Cardiac septum (tissue), 1 donor: ENCODE measurements at places on chromosomes 7 and 10.

GRCh38 chr7:132882714-132883428, 199.0 kb downstream of the CHCHD3 start:
- no peak for DNase-seq

- DNase-seq: peak; percentile 72
Observed at GRCh38 chr10:47025540-47026300, 114.5 kb downstream of the PTPN20 start.

DNA sequence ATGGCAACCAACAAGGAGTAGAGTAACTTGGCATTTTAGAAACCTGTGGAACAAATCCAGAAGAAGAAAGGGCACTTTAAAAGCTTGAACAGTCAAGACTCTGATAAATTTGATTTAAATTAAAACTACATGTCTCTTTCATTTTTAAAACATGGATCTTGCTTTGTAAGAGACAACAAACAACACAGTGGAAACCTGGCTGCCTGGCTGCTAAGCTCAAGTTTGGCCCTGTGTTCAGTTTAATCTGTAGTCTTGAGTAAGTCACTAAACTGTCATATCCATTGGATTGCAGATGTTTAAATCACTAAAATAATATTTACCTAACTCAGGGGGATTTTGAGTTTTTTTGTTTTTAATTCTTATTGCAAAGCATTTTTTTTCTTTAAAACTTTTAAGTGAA, 374.9 kb upstream of the SEMA3D start:
- no peak for DNase-seq

- no peak for DNase-seq
Observed at GRCh38 chr7:106102387-106102966, 9.6 kb downstream of the SYPL1 start.

GRCh38 chr10:17671307-17671706, 27.4 kb downstream of the STAM start:
- no peak for DNase-seq

- no peak for DNase-seq
Observed at GRCh38 chr7:122143376-122143750, 686 bp downstream of the AASS start.

DNA sequence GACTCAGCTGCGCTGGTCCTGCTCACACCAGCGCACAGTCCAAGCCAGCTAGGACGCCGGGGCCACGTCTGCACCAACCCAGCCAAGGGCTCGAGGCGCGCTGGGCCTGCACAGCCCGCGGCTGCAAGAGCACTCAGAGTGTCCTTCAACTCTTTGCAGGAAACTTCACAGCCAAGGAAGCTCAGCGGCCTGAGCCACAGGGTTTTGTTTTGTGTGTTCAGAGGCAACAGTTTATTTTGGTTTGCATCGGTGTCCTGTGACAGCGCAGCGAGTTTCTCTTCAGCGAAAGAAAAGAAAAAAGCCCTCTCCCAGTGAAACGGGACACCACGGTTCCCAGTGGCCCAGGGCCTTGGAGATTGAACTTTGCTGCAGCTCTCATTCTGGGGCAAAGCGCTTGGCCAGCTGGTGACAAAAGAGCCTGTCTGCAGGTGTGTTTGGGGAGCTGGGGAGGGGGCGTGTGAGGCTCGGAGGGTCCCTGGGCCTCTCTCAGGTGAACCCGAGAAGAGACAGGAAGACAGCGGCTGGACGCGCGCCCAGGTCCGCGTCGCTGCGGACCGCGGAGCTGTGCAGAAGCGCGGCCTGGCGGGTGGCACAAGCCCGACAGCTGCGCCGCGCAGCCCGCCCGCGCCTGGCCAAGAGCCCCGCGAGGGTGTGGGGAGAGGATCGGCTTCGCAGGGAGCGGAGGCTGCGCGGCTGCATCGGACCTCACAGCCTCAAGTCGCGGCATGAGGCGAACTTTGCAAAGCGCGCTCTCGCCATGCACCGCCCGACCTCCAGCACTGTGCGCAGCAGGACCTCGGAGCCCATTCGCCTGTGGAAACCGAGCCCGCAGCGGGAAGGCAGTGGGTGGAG, 922 bp downstream of the CXCL12 start:
- DNase-seq: peak; percentile 74

DNA sequence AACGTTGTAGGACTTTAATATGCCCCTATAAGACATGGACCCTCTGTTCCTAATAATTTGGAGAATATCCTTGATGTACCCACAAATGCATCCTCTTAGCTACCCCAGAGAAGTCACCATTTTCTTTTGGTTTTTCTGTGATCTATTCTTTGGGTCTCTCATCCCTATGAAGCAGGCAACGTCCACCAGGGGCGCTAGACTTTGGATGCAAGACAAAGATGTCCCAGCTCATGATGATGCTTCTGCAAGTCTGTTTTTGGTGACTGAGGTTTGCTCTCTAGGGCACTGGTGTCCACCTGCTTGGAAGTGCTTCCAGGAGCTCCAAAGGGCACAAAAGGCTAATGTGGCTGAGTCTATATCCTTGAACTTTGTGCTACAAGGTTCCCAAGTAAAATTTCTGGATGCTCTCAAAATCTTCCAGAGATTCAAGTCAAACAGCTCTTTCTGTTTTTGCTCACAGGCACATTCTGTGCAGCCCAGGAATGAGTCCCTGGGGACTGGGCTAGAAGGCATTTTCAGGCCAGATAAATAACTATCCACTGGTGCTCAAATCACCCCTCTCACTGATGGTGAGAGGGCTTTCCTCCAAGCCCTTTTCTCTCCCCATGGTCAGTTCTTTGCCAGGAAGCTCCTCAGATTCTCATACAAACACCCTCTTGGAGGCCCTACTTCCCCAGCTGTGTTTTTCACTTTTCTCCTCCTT, 166.4 kb downstream of the C7orf25 start:
- no peak for DNase-seq

DNA sequence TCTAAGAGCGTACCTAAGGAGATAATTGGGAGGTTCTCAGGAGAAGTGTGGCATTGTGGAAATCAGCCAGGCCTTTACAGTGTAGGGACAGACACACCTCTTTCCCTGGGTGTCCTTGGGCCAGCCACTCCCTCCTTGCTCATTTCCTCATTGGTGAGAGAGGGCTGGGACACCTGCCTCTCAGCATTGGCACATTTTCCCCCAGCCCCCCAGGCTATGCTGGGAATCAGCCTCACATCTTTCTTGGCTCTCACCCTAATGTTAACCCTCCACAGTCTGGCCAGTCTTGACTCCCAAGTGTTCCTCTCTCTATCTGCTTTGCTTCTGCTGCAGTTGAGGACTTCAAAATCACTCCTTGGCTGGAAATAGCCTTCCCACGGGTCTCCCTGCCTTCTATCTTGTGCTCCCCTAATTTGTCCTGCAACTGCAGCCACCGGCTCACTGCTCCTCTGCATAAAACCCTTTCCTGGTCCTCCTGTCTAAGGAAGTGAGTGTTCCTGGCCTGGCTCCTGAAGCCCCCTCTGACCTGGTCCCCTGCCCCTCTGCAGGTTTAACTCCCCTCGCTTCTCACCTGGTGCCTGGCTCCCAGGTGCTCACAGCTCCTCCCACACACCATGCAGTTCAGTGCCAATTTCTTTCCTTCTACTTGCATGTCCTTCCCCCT, 15.8 kb downstream of the TBXAS1 start:
- no peak for DNase-seq

DNA sequence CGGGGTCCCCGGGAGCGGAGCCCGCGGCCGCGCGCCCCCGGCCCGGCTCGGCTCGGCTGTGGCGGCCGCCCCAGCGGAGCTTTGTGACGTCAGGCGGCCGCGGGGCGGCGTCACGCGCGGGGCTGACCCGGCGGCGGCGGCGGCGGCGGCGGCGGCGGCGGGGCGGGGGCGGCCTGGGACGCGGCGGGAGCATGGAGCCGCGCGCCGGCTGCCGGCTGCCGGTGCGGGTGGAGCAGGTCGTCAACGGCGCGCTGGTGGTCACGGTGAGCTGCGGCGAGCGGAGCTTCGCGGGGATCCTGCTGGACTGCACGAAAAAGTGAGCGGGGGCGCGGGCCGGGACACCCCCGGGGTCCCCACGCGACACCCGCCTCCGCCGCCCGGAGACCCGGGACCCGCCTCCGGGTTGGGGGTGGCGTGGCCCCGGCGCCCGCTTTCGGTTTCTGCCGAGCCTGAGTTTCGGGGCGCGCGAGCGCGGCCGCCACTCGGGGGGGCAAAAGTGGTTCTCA, at the start of gene PWWP2B:
Gene PWWP2B, plus strand, starts transcription at position 165 of the 506 bp plus-strand sequence. Its CDS starts 27 bp downstream, at position 192.
- DNase-seq: no peak

DNA sequence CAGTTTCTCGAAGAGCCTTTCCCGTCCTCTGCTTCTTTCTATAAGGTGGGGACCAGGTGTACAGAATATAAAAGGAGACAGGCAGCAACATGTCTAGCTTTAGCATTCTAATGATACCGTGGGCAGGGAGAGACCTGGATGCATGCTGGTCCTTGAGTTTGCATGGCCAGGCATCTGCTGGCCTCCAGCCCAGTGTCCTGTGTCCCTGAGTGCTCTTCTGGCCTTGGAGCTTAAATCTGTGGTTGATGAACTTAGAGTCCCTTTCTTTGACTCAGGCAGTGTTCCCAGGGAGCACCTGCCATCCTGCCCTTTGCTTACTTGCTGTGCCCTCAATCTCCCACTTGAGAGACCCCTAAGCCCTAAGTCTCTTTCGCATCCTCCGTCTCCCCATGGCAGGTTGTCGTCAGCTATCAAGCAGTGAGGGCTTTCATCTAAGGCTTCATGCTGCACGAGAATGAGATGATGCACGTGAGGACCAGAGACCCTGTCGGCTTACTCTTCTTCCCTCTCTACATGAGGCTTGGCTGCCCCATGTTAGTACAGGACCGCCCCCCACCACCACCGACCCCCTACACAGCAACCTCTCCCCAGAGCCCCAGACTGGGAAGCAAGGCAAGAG, 313.4 kb upstream of the C7orf33 start:
- DNase-seq: no peak

- DNase-seq: no peak
Observed at GRCh38 chr7:7176406-7177043, 5.8 kb upstream of the C1GALT1 start.

- DNase-seq: no peak
Observed at GRCh38 chr7:8277394-8277982, 15.5 kb upstream of the ICA1 start.

GRCh38 chr7:23474094-23474828, 4.0 kb upstream of the IGF2BP3 start:
- DNase-seq: peak; percentile 88

DNA sequence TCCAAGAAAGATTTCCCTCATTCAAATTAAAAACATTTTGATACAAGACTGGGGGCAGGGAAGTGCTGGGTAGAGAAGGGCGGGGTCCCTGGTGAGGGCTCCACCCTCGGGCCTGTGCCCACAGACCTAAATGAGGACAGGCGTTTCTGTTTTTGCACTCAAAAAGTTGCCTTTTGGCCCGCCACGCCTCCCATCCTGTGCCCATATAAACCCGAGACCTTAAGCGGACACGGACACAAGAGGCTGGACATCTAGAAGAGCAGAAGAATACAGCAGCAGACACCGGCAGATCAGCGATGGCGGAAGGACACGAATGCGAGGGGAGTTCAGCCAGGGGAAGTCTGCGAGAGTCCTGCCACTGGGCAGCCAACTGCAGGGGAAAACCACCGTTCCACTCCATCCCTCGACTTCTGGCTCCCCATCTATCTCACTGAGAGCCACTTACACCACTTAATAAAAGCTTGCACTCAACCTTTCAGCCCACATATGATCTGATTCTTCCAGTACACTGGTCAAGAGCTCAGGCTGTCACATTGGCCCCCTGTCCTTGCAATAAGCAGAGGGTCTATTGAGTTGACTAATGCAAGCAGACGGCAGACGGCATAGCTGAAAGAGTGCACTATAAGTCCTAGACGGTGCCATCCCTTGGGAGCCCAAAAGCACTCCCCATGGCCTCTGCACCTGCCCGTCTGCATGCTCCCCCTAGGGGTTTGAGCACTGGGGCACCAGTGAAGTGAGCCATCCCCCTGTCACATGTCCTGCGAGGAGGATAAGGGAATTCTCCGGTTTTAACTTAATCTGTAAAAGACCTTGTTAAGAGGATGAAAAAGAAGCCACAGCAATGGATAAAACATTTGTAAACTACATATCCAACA, 181.8 kb upstream of the PRSS1 start:
- DNase-seq: no peak

- DNase-seq: no peak
Observed at GRCh38 chr10:132272231-132272971, 35.3 kb downstream of the STK32C start.

GRCh38 chr7:4931943-4932342, 27.0 kb downstream of the MMD2 start:
- DNase-seq: no peak

GRCh38 chr10:33093362-33093761, 135.3 kb upstream of the ITGB1 start:
- no peak for DNase-seq

DNA sequence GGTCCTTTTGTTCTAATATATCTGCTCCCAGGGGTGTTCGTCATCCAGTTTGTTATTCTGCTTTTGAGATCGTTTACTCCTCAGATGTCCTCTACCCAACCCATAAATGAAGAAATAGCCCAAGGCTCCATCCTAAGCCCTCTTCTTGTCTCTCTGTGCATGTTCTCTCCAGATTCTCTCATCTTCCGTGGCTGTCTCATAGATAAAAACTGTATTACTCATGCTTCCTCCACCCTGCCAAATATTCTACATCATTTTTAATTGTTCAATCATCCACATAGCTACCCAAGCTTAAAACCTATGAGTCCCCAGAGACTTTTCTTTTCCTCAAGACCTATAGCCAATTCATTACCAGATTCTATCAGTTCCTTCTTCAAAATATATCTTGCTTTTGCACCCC, 44.9 kb downstream of the CAV1 start:
- DNase-seq: no peak

- DNase-seq: no peak
Observed at GRCh38 chr10:73838008-73838567, 26.7 kb upstream of the NDST2 start.

GRCh38 chr10:67767244-67767643, 70.7 kb downstream of the DNAJC12 start:
- no peak for DNase-seq

DNA sequence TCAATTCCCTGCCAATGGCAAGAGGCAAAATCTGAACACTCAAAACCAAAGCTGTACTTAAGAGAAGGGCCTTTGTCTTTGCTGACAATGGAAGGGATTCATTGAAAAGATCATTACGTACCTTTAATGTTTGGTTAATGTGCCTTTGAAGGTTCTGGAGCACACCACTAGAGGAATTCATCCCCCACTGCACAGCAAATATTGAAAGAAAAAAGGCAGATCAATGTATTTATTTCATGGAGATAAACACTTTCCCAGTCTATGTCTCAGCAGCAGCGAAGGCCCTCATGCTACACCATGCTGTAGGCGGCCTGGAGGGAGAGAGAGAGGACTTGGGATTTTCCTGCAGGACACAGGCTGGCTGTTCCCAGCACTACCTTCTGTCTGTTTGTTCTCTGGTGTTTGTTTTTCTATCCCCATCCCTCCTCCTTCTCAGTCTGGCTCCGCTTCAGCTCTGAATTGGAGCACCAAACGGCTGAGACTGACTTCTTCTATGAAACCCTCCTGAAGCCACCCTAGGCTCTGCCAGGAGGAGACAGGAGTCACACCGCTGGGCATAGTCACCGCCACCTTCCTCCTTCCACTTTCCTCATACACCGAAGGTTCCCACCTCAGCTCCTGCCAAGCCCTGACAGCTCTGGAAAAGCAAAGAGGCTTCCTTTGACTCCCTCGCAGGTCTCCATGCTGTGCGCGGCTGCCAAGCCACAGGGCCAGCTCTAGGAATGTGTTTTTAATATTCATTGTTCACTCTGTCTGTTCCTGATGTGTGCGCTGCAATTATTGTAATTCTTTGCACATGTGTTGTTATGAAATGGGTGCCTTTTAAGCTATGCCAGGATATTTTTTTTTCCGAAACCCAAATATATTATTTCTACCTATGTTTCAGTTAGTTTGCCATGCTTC, 301.5 kb downstream of the FZD1 start:
- DNase-seq: no peak

GRCh38 chr10:11856089-11856488, 32.9 kb downstream of the PROSER2 start:
- DNase-seq: no peak

GRCh38 chr10:47024046-47024322, 112.8 kb downstream of the PTPN20 start:
- no peak for DNase-seq
